ENCODE measurements at places on chromosomes 5 and 9. TPM values are rescaled to one million over a fixed set of nuclear protein-coding genes. Genes with fewer than 3 reads are reported as not detected.

GRCh38 chr5:75571547-75571946 is 39.7 kb upstream of the ANKDD1B start:
- DNase-seq = no peak

DNA sequence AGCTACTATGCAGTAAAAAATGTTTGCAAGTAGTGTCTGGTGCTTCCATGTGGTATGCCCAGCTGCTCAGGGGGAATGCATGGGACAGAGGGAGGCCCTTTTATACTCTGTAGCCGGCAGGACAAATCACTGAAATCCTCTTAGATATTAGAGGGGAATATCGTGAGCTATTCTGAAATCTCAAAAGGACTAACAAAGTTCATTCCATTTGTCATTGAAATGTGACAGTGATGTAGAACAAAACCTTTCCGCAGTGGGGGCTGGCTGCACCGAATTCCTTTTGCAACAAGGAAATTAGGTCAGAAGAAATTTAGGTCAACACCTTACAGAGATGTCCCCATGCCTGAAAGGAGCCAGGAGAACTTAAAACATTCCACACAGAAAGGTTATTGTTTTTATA is 72.4 kb upstream of the MEF2C start:
- no peak for DNase-seq

IL13 gene
- not detected for total RNA-seq

GRCh38 chr9:108552459-108553040 is 303.2 kb downstream of the ACTL7B start:
- DNase-seq = peak; percentile 38

DMRTA1 gene
- total RNA-seq = 0.64 TPM

DNA sequence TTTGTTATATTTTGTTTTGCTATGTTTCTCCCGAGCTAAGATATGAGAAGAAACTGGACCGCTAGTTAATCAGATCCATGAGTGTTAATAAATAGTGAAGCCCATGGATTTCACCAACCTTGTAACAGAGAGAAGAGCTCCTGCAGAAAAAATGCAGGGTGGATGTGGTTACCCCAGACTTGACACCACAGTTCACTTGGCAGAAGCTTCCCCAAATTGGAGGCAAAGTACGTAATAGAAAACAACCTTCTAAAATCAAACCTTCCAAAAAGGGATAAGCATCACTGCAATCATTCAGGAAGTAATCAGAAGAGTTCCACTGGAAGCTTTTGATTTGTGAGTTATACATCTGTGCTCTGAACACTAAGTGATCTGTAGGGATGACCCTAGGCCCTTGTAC is 267.5 kb downstream of the ACTL7B start:
- DNase-seq = no peak

SLC6A3 gene
- not detected for total RNA-seq

All from left colon (tissue), 2 donors.